ENCODE measurements at places on chromosomes 11 and 22.

DNA sequence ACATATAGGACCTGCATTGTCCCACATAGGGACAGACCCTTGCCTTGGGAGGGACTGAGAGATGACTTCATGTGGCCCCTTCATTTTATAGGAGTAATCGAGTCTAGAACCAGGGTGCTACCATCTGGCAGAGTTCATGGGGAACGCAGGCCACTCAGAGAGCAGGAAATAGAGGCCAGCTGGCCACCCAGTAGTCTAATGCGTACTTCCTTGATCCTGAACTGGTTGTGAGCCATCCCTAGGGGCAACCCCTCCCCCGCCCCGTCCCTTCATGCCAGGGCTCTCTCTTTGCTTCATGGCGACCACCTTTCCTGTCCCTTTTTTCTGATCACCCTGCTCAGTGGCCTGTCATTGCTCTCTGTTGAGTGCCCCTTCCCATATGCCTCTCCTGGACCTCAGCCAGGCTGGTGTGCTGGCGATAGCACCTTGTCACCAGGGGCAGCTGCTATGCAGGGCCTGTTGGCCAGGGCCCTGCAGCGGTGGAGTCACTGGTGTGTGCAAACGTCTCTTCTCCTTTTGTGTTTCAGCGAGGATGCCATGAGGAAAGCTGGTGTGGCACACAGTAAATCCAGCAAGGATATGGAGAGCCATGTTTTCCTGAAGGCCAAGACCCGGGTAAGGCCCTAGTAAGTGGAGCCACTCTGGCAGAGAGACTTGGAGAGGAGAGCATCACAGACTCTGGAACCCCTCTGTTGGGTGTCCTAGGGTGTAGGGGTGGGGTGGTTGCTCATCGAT, 29.3 kb downstream of the MED15 start:
- no peak for DNase-seq

- DNase-seq, result no peak
Measured at GRCh38 chr22:35601743-35602615, 15.2 kb downstream of the MB start.

DNA sequence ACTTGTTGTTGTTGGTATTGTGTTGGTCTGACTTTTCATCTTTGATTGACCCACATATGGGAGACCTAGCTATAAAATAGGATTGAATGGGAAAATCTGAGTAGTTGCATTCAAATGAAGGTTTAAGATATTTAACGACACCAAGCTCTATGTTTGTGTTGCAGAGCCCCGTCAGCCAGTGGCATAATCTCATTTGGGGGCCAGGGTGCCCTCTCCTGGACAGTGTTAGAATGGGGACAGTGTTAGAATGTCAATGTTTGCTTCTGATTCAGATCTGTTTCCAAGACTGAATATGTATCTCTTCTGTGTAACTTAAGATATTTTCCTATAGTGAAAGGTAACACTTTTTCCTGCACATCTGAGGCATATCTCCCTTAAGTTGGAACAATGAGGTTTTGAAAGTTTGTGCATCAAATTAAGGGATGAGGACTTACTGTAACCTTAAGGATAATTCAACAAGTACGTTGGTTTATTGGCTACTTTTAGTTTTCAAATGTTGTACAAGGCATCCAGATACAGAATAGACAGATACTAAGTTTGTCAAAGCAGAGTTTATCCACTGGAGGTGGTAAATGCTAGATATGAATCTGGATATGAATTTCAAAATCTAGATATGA, 5.3 kb upstream of the OR52M1 start:
- peak; percentile 25 for DNase-seq

- no peak for DNase-seq
Measured at GRCh38 chr11:115930886-115931547, 426.8 kb upstream of the CADM1 start.

GRCh38 chr22:37636186-37636948, 3.1 kb upstream of the SH3BP1 start:
- no peak for DNase-seq

DNA sequence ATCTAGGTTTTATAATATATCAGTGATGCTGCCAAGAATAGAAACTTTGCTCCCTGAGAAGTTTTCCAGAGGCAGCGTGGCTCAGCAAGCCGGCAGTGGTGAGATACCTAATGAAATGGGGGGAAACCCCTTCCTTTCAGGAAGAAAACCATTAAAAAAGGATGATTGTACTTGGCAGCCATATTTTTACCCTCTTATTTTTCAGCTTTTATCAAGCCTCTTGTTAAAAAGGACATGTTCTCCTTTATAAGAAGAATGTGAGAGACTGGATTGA, 9.0 kb upstream of the ME3 start:
- DNase-seq, result no peak

DNA sequence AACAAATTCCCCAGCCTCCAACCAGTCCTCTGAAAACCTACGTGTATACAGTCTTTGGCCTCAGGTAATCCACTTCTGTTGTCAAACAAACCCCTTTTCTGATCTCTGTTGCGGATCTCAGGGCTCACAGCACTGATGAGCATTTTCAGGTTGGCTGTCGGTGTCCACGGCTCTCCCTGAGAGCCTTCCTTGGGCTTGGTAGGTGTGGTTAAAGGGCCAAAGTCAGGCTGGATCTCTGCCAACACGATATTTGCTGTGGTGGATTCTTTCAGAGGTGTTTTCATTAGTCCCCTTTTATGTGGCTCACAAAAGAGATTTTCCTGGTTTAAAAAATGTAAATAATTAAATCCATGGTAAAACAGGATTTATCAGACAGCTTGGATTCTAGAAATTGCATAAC, 2.9 kb downstream of the E2F8 start:
- no peak for DNase-seq

DNA sequence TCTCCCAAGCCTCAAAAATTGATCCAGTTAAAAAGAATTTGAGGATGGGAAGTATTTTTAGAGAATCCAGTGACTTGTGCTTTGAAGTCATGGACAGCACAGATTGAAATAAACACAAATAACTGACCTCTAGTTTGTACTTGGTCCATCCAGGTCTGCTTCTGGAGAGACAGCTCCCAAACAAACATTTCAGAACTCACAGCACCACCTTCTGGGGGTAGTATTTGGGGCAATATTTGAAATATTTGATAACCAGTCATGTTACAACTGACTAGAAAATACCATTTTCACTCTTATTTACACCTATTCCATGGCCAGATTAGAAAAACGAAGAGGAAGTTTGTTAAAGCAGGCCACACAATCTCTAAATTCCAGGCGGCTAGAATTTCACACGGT, 56.2 kb downstream of the CTSC start:
- no peak for DNase-seq

DNA sequence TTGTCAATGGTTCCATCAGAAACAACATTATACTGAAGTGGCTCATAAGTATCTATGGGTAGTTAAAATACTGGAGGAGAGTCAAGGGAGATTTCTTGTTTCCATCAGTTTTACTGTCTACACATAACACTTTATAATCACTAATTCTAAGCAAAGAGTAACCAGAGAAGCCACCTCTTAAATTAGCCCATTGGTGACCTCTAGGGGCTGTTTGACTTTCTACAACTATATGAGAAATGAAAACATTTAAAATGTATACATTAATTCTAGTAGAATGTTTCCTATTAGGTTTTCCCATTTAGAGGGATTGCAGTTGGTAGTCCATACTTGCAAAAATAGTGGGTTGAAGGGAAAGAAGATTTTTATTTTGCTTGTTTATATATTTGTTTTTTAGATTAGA, 504.3 kb downstream of the FAM181B start:
- no peak for DNase-seq

DNA sequence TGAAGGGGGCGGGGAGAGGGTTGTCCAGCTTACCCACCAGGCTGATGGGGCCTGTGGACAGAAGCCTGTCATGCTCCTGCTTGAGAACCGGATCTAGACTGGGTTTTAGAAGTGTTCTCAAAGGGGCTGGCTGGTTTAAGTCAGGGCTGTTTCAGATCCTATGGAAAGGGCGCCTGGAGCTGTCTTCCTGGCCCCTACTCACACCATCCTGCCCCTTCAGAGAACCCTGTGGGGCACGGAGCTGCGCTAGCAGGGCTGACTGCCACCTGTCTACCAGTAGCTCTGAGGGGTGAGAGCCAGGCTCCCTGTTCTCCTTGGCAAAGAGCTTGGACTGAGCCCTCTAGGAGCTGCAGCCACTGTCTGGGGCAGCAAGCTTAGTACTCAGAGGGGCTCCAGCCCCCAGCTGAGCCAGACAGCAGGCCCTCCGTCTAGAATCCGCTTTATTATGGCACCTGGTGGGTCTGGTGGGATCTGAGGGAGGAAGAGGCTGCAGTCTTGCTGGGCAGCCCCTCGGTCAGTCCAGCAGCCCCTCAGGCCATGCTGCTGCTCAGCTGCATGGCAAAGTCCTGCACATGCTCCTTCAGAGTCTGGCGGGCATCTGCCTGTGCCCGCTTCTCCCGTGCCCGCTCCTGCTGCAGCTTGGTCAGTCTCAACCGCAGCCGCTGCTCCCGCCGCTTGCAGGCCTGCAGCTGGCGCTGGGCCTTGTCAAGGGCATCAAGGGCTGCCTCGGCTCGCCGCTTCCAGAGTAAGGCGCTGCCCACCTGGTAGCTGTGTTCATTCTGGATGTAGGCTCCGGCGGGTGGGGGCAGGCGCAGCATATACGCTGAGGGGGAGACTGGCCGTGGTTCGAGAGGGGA, 2.3 kb downstream of the THAP7 start:
- DNase-seq, result no peak

GRCh38 chr22:44293876-44294275, 18.9 kb downstream of the SHISAL1 start:
- no peak for DNase-seq

- no peak for DNase-seq
Measured at GRCh38 chr11:75582895-75583717, 21.1 kb downstream of the SERPINH1 start.

DNA sequence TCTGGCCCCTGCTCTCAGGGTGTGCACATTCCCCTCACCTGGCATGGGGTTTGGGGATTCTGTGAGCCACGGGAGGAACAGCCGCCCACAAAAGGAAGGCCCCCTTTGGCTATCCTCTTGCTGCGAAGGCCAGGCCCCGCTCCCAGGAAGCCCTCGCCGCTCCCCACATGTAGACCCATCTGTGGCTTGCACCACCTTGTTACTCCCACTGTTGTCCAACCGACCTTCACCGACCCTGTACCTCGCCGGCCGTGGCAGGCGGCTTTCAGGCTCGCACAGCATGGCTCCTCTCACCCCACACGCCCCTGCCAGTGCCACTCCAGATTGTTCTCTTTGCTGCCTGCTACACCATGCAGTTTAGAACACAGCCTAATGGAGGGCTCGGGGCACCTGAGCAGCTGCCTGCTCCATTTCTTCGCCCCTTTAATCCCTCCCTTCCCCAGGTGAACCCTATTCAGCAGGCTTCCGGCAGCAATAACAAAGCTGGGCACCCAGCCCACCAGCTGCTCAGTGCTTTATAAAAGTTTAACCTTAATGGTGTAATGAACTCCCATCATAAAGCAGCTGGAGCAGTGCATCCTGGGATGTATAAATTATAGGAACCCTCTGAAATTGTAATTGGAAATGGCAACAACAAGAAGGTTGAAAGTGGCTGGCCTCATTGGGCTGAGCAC, 10.7 kb downstream of the DAGLA start:
- no peak for DNase-seq

- DNase-seq, result no peak
Measured at GRCh38 chr22:49297871-49298721, 529.6 kb downstream of the BRD1 start.

GRCh38 chr22:32532820-32533128, 58.2 kb downstream of the FBXO7 start:
- no peak for DNase-seq

- DNase-seq, result no peak
Measured at GRCh38 chr11:120284272-120284671, 40.8 kb upstream of the TLCD5 start.

DNA sequence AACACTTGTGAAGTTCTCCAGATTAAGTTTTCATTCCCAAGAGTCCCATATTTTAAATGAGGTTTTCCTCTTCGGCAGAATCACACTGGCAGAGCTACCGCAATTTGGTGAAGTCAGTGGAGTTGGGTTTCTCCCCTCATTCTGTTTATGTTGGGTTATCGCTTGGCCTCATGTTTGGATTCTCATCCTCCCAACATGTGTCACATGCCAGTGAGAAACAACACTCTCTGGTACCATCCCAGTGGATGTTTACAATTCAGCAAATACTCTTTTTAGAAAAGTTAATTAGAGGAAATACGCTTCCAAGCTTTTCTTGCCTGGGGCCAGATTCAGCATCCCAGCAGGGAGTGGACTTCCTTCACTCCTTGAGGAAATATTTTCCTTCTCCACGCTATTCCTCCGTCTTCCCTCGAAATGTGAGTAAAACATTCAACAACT, 2.1 kb downstream of the PAMR1 start:
- no peak for DNase-seq

DNA sequence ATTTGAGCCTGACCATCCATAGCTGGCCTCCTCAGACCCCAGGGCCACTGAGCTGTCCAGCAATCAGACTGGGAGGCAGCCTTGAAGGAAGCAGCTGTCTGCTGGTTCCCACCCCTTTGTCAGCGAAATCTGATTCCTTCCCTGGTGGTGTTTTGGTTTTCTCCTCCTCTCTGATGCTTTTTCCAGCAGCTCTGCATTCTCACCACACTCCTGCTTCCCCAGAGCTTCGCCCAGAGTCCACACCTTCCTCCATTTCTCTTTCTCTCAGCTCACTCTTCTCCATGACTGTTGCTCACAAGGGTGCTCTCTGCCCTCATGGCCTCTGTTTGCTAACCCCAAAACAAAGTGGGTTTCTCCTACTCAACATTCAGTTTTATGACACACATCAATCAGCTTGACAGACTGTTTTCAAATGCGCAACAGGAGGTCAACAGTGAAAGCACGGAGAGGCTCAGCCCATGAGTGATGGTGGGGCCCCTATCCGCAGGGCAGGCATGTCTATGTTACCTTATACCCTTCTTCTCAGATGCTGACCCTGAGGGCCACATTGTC, 130.6 kb upstream of the MTNR1B start:
- DNase-seq, result no peak

GRCh38 chr22:49727881-49728569, 99.6 kb downstream of the BRD1 start:
- no peak for DNase-seq

DNA sequence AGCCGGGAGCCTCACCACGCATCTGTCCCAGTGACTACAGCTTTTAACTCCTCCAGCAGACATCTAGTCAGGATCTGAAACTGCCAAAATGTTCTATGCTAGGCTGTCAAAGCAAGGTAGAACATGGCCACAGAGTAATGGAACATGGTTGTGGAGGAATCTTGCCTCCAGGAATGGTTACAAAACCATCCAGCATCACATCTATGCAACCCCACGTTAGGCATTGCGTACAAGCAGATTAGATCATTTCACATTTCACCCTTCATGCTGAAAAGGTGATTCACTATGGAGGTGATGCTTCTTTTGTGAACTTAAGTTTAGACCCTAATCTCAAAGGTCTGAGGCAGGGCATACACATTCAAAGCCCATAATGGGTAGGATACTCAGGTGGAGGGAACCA, 103.0 kb downstream of the PARVA start:
- DNase-seq, result no peak

- DNase-seq, result no peak
Measured at GRCh38 chr11:62882788-62883501, 2.2 kb downstream of the SLC3A2 start.

GRCh38 chr11:25988178-25988577, 343.8 kb upstream of the ANO3 start:
- no peak for DNase-seq

- DNase-seq, result no peak
Measured at GRCh38 chr11:133988686-133989410, 32.1 kb upstream of the IGSF9B start.
